ENCODE measurements at places on chromosomes 3 and 15.

- DNase-seq, result no peak
Measured at GRCh38 chr3:123198372-123198771, 3.4 kb upstream of the SEC22A start.

DNA sequence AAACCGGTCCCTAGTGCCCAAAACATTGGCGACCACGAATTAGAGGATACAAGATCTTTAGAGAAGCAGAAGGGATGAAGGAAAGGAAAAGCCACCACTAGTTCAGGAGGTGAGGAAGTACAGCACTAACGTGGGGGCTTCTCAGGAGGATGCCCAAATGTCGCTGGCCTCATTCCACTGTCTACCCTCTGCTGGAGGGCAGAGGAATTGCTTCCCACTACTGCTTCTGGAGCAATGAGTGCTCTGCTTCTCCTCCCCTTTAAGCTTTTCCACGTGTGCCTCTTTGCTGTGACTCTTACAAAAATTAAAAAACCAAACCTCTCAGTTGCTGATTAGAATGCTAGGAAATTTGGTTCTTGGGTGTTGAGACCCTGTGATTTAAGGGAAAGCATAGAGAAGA lies 281.3 kb downstream of the CLSTN2 start:
- DNase-seq, result peak; percentile 24

GRCh38 chr3:100898681-100899080 lies 94.5 kb downstream of the ABI3BP start:
- peak; percentile 20 for DNase-seq

DNA sequence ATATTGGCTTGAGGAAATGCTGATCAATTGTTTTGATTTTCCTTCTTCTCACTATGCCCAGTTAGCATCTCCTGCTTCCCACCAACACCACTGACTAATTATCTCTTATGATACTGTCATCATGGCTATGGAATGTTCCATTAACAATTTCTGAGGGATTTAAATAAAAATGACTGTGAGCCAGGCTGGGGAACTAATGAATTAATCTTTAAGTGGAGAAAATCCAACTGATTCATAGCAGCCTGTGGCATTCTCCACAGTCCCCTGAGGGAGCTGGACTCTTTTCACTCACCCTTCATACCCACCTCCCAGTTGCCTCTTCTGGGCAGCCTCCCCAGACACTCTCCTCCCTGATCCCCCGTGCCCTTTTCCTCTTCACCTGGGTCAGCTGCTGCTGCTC lies 353.6 kb downstream of the CLSTN2 start:
- DNase-seq, result no peak

- no peak for DNase-seq
Measured at GRCh38 chr3:119080364-119080763, 45.7 kb upstream of the IGSF11 start.

- DNase-seq, result peak; percentile 25
Measured at GRCh38 chr15:49331951-49332350, 91.1 kb upstream of the FGF7 start.

- DNase-seq, result no peak
Measured at GRCh38 chr15:80932513-80932815, 57.2 kb downstream of the MESD start.

GRCh38 chr3:35919160-35919559 lies 279.8 kb downstream of the ARPP21 start:
- DNase-seq, result no peak

DNA sequence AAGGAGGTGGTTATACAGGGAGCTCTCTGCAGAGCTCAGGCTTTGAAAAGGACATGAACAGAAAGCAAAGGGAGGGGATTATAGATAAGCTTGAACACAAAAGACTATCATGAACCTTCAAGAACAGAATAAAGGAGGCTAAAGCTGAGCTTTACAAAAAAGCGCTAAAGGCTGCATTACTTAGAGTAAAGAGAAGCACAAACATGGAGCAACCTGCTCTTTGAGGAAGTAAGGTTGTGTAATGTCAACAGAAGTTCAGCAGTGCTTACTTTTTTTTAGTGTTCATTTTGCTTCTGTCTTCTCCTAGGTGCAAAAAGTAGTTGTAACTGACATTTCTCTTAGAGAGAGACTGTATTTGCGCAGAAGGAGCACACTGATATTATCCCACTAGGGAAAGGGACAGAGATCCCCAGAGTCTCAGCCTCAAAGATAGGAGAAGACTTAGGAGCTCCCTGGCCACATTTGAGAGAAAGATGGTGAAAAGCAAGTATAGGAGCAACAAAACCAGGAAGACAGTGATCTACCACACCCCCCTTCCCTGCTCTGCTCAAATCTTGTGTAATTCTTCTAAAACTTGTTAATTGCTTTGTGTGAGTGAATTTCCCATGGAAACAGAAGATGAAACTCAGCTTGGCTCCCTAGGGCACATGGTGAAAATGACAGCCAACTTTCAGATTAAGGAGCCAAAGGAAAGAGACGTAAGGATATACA lies 54.7 kb downstream of the QTRT2 start:
- DNase-seq, result peak; percentile 80

DNA sequence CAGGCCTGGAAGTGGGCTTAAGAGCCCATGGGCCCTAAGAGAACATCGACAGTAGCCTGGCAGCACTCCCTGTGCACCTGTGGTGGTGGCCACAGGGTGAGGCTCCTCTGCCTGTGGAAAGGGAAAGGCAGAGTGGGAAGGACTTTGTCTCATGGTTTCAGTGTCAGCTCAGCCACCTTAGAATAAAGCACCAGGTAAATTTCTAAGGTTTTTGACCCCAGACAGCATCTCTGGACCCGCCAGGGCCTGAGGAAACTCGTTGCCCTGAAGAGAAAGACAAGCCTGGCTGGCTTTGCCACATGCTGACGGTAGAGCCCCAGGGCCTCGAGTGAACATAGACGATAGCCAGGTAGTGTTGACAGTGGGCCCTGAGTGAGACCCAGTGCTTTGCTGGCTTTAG lies 22.1 kb downstream of the GOLGA6A start:
- no peak for DNase-seq

- DNase-seq, result peak; percentile 80
Measured at GRCh38 chr3:105876780-105877327, 8.0 kb upstream of the CBLB start.

DNA sequence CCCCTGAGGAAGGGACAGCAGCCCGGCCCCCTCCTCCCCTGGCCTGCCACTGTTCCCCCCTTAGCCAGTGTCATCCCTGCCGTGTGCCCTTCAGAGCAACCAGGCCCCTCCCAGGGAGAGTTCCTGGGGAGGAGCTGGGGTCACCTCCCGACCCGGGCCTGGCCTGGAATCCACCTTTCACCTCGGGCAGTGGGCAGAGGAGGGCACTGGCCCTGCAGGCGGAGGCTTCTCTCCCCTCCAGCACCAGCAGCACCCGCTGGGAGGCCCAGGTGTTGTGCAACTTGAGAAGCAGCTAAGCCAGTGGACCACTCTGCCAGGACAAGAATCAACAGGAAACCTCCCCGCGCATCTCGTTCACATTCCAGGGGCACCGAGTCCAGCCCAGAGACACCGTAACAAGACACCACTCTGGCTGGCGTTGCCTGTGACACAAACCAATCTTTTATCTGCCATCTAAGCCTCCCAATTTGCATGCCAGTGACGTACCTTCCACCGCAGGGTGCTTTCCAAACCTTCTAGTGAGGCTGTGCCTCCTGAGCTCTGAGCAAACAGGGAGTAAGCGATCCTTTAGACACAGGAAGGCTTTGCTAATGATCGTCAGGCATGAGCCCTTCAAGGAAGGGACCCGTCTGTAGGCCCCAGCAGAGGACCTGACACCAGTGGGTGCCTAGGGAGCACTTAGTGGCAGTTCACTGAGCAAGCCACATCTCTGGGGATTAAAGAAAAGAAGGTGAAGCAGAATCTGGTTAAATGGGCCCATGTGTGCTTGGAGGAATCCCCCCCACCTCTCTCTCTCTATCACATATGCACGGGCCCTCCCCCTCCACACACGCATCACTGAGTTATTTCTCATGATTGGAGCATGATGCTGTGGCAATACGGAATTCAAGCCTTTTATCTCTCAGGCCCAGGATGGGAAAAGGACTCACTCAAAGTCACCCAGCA lies 98.9 kb upstream of the TLE3 start:
- DNase-seq, result no peak

DNA sequence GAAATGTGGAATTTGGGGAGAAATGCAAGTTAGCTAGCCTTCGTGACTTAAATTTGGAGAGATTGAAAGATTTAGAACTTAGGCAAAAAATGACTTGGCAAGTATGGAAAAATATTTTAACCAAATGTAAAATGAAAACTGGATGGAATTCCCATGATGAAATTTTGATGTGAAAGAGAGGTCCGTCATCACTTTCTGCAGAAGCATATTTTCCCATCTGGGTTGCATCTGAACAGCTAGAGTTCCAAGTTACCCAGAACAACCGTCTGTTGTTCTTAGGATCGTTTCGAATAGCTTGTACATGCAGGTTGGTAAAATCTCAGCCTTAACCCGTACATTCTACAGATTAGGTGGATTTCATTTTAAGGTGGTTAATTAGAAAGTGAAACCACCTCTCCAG lies 136.3 kb downstream of the GHSR start:
- DNase-seq, result no peak

- no peak for DNase-seq
Measured at GRCh38 chr3:179666436-179667035, 13.7 kb downstream of the USP13 start.

- peak; percentile 10 for DNase-seq
Measured at GRCh38 chr3:192915304-192915703, 2.4 kb downstream of the MB21D2 start.

GRCh38 chr3:176274161-176274560 lies 923.1 kb downstream of the TBL1XR1 start:
- no peak for DNase-seq

DNA sequence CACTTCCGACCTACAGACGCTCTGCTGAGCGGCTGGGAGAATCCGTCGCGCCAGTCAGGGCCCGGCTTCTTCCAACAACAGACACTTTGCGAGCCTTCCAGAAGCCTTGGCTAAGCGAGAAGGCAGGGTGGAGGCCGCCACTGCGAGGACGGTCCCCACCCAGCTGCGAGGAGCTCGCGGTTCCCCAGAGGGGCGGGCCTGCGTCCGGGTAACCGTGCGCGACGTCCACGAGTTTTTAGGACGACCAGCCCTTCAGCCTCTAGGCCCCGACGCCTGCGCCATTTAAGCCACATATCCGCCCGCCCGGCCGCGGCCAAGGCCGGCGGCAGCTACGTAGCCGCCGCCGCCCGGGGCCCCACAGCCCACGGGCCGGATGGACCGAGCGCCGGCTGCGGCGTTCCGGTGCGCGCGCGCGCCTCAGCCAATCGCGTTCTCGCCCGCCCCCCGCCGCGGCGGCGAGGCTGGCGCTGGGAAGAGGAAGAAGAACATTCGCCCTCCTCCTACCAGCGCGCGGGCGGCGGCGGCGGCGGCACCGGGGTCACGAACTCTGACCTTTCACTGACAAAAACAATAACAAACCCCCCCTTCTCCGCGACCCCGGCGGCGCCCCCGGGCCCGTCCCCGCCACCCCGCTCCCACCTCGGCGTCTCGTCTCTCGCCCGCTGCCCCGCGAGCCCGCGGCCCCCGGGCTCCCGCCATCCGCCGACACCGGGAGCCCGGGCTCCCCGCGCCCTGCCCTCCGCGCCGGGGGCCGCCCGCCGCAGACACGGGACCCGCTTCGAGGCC lies at the start of gene NR2C2:
TSS of gene NR2C2 (plus strand) at position 484 of the 786 bp plus-strand sequence. CDS start 56,332 bp downstream, outside the sequence.
- peak; percentile 93 for DNase-seq
